ENCODE measurements at places on chromosomes 2 and 18. TPM values are rescaled to one million over a fixed set of nuclear protein-coding genes. Genes with fewer than 3 reads are reported as not detected.

Gene ST8SIA5
- 23.3 TPM for total RNA-seq

Gene NEUROD1
- total RNA-seq = not detected

Gene KCNK3
- 0.70 TPM for total RNA-seq

Gene LBX2
- 0.51 TPM for total RNA-seq

DNA sequence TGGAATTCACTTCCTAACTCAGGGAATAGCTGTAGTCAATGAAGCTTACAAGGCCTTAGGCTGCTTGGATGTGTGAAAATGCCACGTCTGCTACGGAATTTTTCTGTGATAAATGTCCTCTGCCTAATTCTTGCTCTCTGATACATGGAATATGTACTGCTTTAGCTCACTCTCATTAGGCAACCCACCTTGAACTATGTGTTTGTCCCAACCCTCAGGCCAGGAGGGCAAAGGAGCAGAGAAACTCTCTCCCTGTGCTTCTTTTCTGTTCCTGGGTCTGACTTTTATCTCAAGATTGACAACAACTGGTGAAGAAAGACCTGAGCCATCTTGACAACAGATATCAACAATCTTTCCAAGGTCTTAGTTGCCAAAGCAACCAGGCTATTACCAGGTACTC lies 143.9 kb downstream of the GCA start:
- no peak for DNase-seq

DNA sequence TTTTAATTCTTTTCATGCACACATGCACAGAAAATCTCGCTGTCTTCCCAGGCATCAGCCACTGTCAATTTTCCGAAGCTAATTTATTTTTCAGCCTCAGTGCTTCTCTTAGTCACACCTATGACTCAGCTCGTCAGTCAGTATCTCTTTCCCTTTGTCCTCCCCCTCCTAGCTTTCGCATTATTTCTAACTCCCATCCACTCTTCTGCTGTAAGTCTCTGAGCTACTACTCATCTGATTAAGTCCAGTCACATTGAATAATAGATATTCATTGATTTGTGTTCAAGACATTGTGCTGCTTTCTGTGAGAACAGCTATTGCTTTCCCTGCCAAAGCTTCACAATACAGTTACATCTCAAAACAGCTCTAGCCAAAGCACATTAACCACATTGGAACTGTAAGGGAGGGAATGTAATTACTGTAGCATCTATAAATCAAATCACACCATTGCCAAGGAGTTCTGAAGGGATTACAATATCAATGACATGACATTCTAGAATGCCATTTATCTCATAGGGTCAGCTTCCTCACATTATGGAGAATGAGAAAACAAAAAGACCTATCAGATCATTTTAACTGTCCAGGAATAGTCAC lies 89.4 kb downstream of the SCN3A start:
- DNase-seq = no peak

DNA sequence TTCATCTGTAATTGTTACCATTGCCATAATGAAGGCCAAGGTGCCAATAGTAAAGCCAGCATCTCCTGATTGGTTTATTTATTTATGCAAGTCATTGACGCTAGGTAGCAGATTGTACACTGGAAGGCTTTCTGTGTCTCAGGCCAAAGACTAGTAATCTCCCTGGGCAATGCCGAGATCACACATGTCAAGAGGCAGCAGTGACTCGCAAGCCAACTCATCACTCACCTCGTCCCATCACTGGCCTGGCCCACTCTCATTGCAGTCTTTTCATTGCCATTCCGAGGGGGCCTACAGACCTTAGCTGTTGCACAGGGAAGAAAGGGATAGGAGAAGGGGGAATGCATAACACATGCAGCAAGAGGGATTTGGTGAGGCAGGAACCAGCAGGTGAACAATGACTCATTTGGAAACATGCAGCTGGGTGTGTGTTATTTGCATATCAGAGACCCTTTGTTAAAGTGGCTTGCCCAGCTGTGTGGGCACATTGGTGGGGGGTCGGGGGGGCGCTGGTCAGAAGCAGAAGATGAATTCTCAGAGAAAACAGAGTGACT lies 448.7 kb upstream of the HNRNPA3 start:
- no peak for DNase-seq

GRCh38 chr2:109632158-109632789 lies 18.1 kb downstream of the SOWAHC start:
- DNase-seq = no peak

GRCh38 chr2:46563186-46563585 lies 83.8 kb downstream of the TMEM247 start:
- no peak for DNase-seq

DNA sequence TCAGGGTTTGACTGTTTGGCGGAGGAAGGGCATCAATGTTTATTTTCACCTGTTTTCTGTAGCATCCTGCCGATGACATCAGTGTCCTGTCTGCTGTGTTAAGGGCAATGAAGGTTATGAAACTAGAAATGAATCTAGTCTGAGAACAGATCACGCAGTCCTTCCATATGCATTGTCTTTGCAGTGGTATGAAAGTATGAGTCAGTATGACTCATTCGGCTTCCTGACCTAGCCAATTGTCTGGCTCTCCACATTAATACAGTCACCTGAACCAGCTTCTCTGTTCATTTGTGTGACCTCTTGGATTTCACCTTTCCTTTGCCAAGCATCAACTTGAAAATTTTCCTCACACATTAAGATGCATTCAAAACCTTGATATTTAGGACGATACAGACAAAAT lies 353.8 kb downstream of the RND3 start:
- DNase-seq = no peak

GRCh38 chr18:78271790-78272189 lies 707.8 kb upstream of the SALL3 start:
- DNase-seq = no peak

DNA sequence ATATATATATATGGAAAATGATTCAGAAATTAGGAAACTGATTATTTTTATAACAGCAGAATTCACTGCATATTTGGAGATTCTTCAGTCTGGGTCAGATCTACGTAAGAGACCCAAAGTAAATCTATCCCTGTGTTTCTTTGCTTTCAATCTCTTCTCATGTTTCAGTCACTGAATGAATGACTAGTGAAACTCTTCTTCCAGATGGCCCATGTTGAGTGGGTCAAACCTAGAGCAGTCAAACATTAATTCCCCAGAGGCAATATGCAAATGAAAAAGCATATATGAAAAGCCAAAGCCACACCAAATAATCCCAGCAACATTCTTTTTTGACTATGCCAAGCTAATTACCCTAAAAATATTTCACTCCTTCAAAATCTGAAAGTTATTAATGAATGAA lies 317.3 kb downstream of the RBM43 start:
- no peak for DNase-seq

GRCh38 chr2:177721087-177721486 lies 328.5 kb downstream of the AGPS start:
- DNase-seq = no peak

GRCh38 chr2:148560496-148560895 lies 84.1 kb upstream of the EPC2 start:
- DNase-seq = no peak

- no peak for DNase-seq
Measured at GRCh38 chr2:202408546-202409140, 32.5 kb downstream of the BMPR2 start.

GRCh38 chr2:73516033-73516432 lies 126.2 kb downstream of the NAT8 start:
- no peak for DNase-seq

- DNase-seq = no peak
Measured at GRCh38 chr2:35447215-35447614, 908.4 kb upstream of the CRIM1 start.

DNA sequence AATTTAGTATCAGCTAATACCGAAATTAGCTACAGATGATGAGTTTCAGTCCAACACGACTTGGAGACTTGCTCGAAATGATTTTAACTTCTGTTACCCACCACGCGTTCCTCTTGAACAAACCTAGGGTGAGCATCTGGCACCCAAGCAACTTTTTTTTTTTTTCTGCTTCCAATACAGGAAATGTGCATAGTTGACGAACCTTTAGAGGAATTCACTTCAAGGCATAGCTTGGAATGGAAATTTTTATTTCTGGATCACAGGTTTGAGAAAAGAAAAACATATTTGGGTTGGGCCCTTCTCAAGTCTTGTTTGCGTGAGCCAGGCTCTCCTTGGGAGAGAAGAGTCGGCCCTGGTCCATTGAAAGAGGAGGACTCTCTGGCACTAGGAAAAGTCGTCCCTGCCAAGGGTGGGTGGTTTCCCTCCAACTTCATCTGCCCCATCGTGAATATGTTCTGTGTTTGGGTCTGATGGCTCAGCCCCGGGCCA lies 37.4 kb upstream of the RPL31 start:
- no peak for DNase-seq
